ENCODE measurements at places on chromosomes 7 and 10. TPM values are rescaled to one million over a fixed set of nuclear protein-coding genes. Genes with fewer than 3 reads are reported as not detected.
A peak's percentile ranks its signal among the peaks of the same experiment; 100 is the strongest.

Gene SOSTDC1
- 57.1 TPM for polyA plus RNA-seq

Gene TEX47
- not detected for polyA plus RNA-seq

Gene ELFN1
- polyA plus RNA-seq: 20.6 TPM

Gene TAC1
- polyA plus RNA-seq: 0.95 TPM

Gene C10orf53
- 0.08 TPM for polyA plus RNA-seq

Gene NEUROD6
- polyA plus RNA-seq: 0.09 TPM

Gene STK32C
- polyA plus RNA-seq: 13.1 TPM

Gene CPN1
- 2.4 TPM for polyA plus RNA-seq

DNA sequence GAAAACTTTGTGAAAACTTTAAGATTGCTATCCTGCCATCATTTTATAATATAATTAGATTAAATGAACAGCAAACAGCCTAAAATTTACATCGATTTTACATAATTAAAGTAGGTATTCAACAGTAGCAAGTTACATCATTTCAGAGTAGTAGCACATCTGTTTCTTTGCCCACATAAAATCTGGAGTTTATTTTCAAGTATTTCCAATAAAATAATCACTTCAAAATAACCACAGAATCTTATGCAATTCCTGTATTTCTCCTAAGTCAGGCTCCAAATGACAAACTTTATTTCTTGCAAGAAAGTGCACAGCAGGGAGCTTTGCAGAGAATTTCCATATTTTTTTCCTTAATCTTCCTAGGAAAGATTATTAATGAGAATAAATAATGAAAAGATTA lies 82.6 kb downstream of the CUBN start:
- no peak for DNase-seq

- DNase-seq: no peak
Observed at GRCh38 chr7:289209-289755, 688 bp upstream of the FOXL3 start.

GRCh38 chr10:63766745-63767137 lies 245.5 kb downstream of the REEP3 start:
- peak; percentile 43 for DNase-seq

- no peak for DNase-seq
Observed at GRCh38 chr7:143415742-143416397, 7.2 kb upstream of the EPHA1 start.

Data from left renal cortex interstitium (tissue), 4 donors.